ENCODE measurements at places on chromosomes 2 and 18.

- no peak for DNase-seq
Measured at GRCh38 chr2:105595536-105595935, 149.2 kb upstream of the NCK2 start.

DNA sequence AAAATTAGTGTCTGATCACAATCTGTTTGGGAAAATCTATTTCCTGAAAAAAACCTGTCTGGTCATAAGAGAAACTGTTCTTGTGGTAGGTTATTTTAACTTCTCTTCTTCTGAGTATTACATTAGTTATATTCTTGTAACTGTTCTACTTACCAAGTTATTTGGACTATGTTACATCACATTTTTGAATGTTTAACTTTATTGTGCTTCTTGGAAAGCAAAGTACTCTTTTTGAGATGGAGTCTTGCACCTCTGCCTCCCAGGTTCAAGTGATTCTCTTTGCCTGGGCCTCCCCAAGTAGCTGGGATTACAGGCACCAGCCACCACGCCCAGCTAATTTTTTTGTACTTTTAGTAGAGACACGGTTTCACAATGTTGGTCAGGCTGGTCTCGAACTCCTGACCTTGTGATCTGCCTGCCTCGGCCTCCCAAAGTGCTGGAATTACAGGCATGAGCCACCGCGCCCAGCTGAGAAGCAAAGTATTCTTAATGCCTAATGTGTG is 39.4 kb downstream of the AFTPH start:
- DNase-seq = no peak

GRCh38 chr2:68256093-68256450 is 3.7 kb upstream of the PPP3R1 start:
- DNase-seq = no peak

- no peak for DNase-seq
Measured at GRCh38 chr2:171836146-171836910, 57.7 kb downstream of the SLC25A12 start.

DNA sequence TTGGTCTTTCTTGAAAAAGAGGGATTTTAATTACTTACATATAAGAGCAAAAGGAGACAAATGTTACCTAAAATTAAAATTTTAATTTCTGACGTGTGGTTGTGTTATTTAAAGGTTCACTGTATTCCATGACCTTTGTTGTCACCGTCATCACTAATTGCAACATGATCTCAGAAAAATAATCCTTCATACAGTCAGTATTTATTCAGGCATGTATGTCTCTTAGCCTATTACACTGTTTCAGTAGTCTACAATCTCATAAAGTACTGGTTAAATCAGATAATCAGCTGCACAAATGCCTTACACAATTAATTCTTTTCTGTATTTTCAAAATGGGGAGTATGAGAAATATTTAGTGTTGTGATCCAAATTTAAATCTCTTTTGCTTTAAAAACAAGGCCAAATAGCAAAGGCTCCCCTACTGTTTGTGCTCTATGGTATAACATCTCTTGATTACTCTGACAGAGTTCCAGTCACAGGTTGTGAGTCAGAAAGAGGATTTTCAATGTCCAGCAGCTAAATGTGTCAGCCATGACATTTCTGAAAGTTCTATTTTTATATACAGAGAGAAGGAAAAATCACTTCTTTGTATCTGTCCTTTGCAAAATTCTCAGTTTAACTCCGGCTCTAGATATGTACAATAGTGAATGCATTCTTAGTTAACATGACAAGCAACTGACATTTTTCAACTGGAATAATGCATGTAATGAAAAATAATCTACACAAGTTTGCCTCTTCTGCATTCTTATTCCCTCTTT is 184.0 kb downstream of the FIGN start:
- DNase-seq = no peak

- DNase-seq = no peak
Measured at GRCh38 chr2:68464651-68465050, 2.4 kb downstream of the FBXO48 start.

- no peak for DNase-seq
Measured at GRCh38 chr18:27017901-27018500, 152.5 kb upstream of the AQP4 start.

GRCh38 chr2:99365661-99366060 is 28.5 kb downstream of the EIF5B start:
- DNase-seq = no peak

- DNase-seq = no peak
Measured at GRCh38 chr2:220891405-220891804, 680.7 kb downstream of the EPHA4 start.

GRCh38 chr2:192443831-192444230 is 249.1 kb upstream of the TMEFF2 start:
- no peak for DNase-seq

All from stimulated activated CD8-positive, alpha-beta memory T cell treated with anti-CD3 and anti-CD28 coated beads, Interleukin-2, amount 100 ng/mL, for 1 hour (primary cell).